ENCODE measurements at places on chromosomes 6 and 20.
A peak's percentile ranks its signal among the peaks of the same experiment; 100 is the strongest.

- DNase-seq, result no peak
Observed at GRCh38 chr6:33171016-33171879, 21.0 kb downstream of the COL11A2 start.

GRCh38 chr6:26056583-26057350 is 30.5 kb upstream of the HFE start:
- no peak for DNase-seq

DNA sequence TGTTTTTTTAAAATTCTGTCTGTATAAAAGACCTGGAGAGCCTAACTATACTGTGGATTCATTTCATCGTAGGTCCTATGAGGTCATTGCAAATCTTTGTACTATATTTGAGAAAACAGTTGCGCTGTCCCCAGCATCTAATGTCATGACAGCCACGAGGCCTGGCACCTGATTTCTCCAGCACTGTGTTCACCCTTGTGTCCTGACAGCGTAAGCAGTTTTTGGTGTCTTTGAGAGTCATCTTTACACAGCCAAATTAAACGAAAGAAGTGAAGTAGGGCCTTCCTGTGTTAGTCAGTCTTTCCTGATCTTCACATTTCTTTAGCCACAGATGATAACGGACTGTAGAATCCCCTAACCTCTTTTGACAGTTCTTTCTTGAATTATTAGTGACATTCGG is 70.6 kb upstream of the PHACTR2 start:
- no peak for DNase-seq

GRCh38 chr6:168294901-168295300 is 24.7 kb downstream of the DACT2 start:
- DNase-seq, result no peak

DNA sequence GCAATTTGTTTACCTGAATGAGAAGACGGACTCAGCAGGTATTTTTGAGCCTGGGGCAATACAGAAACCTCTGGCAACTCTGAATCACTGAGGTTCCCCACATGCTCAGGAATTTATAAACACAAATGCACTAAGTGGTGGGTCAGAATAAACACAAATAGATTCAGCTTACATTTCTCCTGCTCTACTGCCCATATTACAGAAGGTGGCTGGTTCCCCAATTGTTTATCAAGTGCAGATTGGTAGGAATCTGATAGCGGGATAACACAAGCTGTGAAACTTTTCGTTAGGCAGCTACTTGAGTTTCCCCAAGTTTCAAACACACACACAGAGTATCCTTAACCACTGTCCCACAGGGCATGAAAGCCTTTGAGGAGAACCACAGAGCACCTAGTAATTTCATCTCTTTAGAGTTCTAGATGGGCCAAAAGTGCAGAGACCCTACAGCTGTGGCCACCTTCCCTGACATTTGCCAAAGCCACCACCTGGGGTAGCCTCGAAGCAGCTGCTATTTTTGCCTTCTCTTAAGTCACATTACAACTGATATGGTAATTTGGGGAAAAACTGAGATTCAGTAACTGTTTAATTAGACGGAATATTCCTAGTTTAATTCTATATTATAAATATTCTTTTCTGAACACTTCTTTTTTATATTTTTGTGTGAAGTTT is 204.2 kb upstream of the PTCHD4 start:
- no peak for DNase-seq

DNA sequence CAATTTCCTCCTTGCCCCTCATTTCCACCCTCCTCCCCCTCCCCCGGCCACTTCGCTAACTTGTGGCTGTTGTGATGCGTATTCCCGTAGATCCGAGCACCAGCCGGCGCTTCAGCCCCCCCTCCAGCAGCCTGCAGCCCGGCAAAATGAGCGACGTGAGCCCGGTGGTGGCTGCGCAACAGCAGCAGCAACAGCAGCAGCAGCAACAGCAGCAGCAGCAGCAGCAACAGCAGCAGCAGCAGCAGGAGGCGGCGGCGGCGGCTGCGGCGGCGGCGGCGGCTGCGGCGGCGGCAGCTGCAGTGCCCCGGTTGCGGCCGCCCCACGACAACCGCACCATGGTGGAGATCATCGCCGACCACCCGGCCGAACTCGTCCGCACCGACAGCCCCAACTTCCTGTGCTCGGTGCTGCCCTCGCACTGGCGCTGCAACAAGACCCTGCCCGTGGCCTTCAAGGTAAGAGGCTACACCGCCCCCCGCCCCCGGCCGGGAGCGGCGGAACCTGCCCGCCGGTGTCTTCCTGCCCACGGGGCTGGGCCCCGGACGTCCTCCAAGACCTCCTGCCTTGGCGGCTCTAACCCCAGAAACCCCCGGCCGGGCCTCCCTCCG is 44.9 kb upstream of the SUPT3H start:
- DNase-seq, result no peak

- DNase-seq, result no peak
Observed at GRCh38 chr20:54084727-54085388, 14.5 kb upstream of the BCAS1 start.

DNA sequence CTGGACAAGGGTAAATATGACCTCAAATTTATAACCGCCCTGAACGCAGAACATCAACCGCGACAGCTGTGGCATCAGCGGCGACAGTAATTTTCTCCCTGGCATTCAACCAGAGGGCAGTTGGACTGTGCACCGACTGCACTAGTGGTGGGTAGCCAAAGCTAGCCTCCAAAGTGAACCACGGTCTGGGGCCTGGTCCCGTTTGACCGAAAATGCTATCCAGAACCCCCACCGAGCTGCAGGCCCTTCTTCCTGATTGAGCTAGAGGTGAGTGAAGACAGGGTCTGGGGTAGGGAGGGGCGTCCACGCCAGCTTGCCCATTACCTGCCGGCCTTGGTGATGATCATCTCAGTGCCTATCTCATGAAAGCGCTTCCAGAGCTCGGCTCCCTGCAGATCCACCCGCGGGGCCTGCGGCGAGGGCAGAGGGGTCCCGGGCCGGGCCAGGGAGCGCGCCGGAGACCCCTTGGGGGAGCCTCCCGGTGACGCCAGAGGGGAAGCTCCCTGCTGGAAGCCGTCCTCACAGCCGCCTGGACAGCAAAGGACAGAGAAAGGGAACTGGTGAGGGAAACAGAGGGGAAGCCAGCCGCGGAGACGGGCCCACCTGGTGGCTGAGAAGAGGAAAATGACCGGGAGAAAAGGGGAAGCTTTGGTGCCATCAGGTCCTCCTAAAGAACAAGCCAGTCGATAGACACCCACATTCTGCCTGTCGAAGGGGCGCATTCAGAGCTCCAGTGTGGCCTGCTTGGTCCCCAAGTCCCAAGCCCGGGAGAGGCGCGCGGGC is 2.0 kb downstream of the TBX18 start:
- no peak for DNase-seq

DNA sequence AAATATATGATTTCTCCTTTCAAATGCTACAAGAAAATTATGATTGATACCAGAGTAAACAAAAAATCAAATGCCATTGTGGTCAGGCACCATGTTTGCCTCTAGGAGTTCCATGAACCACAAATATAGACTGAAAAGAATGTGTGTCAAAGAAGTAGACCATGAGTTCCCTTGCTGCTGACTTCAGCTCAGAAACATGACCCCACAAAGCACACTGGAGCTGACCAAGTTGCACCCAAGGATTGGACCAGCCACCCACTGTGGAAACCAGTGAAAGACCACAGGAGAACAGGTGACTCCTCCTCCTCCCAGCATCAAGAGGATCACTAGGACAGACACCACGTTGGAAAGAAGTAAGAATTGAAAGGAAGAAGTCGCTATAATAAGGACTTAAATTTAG is 90.8 kb upstream of the TENT5A start:
- DNase-seq, result no peak

DNA sequence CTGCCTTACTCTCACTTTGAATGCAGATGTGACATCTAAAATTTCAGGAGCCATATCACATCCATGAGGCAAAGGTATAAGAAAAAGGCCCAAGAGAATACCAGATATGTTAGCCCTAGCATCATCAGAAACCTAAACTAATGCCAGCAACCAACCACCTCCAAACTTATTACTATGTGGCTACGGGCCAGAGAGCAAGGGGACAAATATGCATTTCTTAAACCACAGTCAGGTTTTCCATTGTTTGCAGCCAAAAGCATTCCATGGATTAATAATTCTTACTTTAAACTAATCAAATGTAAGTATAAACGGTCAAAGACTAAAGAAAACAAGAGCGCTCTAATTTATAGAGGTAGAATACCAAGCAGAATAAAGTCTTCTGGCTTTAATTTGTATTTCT is 84.7 kb downstream of the TASP1 start:
- no peak for DNase-seq

DNA sequence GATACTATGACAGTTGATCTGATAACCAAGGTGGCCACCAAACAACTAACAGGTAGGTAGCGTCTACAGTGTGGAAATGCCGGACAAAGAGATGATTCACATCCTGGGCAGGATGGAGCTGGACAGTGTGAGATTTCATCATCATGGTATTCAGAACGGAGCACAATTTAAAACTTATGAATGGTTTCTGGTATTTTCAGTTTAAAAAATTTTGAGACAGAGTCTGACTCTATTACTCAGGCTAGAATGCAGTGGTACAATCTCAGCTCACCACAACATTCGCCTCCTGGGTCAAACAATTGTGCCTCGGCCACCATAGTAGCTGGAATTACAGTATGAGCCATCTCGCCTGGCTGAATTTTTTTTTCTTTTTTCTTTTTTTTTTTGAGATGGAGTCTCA is 43.8 kb downstream of the CEP57L1 start:
- no peak for DNase-seq

- DNase-seq, result no peak
Observed at GRCh38 chr6:113855500-113856374, 1.4 kb upstream of the MARCKS start.

DNA sequence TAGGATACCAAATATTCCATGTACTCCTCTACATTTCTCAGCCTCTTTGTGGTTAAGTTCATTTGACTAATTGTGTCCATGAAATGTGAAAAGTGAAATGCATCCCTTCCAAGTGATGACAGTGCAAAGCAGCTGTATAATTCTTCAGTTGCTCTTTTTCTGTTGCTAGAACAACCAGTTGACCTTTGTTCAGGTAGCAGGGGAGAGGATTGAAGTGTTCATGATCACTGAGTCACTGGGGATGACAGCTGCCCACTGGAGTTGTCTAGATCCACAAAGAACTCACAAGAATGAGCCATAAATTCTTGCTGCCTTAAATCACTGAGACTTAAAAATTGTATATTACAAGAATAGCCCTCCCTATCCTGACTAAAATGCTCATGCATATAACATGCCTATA is 254.6 kb downstream of the EPHA7 start:
- DNase-seq, result no peak

GRCh38 chr20:63101781-63102720 is 95.3 kb upstream of the BHLHE23 start:
- no peak for DNase-seq

- peak; percentile 100 for DNase-seq
Observed at GRCh38 chr6:26216359-26216885, 129.2 kb downstream of the HFE start.

- no peak for DNase-seq
Observed at GRCh38 chr6:127954082-127954481, 53.2 kb upstream of the THEMIS start.

GRCh38 chr20:63519668-63520503 is 679 bp upstream of the PPDPF start:
- DNase-seq, result no peak

DNA sequence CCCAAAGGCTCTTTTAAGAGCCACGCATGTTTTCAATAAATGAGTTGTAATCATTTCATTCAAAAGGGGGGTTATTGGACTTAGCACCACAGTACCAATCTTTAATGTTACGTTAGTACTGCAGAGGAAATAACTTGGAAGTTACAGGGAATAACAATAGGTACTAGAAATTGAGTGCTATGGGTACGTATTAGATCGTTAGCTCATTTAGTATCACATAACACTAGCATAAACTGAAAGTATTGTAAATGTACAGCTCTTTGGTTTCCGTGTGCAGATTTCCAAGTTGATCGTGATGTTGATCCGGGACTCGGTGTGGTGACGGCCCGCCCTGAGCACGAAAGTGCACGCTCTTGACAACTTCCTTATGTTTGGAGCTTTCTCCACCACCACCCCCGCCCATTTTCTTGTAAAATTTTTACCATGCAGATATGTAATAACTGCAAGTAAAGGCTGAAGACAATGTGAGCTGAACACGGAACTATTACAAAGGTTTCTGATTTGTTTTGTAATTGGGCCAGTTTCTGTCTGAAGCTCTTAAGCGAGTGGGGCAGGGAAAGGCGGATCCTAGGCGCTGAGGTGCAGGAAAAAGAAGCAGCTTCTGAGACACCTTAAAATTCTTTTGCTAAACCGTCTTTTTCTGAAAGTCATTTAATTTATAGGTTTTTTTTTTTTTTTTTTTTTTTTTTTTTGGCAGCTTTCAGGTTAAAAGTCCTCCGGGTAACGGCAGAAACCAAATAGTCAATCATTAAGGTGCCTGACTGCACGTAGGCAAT is 71.5 kb downstream of the HFE start:
- no peak for DNase-seq

GRCh38 chr6:110185879-110186278 is 5.7 kb downstream of the CDC40 start:
- DNase-seq, result no peak

GRCh38 chr6:163651915-163652668 is 237.6 kb downstream of the QKI start:
- DNase-seq, result no peak

DNA sequence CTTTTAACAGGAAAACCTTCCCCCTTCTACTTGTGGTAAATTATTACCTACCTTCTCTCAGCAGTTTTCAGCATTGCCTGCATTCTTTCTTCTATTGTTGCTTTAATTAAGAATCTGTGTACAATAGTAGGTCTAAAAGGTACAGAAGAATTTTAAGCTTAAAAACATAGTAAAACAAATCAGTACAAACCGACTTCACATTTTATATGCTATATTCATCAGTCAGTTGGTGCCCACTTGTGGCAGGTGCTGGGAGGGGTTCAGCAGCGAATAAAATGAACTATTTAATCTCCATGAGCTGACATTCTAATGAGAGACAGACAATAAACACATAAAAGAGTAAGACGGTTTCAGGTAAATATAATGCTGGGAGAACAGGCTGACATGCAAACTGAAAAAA is 73.4 kb upstream of the FBXO30 start:
- no peak for DNase-seq

GRCh38 chr6:170151321-170151771 is 139.5 kb downstream of the DLL1 start:
- DNase-seq, result no peak

DNA sequence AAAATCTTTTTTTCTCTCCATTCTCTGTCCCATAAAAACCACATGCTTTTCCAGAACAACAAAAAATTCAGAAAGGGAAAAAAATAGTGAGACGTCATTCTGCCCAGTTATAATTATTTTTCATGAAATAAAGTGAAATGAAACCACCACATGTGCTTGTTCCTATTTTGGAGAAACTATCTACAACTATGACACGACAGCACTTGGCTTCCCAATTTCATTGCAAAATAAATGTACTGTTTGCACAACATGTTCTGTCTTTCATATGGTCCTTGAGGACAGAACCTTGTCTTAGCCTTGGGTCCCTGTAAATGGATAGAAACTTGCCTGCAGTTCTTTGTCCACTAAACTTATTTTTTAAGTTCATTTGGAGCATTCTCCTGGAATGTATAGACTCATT is 5.6 kb upstream of the MAN1A1 start:
- DNase-seq, result no peak
